ENCODE measurements at places on chromosomes 7 and 10. TPM values are rescaled to one million over a fixed set of nuclear protein-coding genes. Genes with fewer than 3 reads are reported as not detected.

The PDK4 gene
- 35.2 TPM for total RNA-seq

The SHTN1 gene
- total RNA-seq = 17.0 TPM

- no peak for DNase-seq
- no peaks in the 10 kb centered on the region for H3K27me3 ChIP-seq
- H3K36me3 ChIP-seq = peaks cover 41% of the 10 kb centered on the region
- H3K27ac ChIP-seq = no peak overlapping the region
- H3K4me3 ChIP-seq = peak overlapping the region; percentile 94
- H3K4me1 ChIP-seq = peaks cover 30% of the 10 kb centered on the region
Observed at GRCh38 chr7:99440195-99440594, 1.5 kb downstream of the CPSF4 start.

- no peaks in the 10 kb centered on the region for H3K27me3 ChIP-seq
- H3K36me3 ChIP-seq = no peaks in the 10 kb centered on the region
- no peak for DNase-seq
- H3K4me3 ChIP-seq = no peak overlapping the region
- H3K27ac ChIP-seq = no peak overlapping the region
Observed at GRCh38 chr7:120055300-120055699, 217.7 kb upstream of the KCND2 start.

Measured in spinal cord (tissue), 10 donors.